Hindlimb muscle (tissue), 1 donor: ENCODE measurements at places on chromosomes 12 and 14. TPM values are rescaled to one million over a fixed set of nuclear protein-coding genes. Genes with fewer than 3 reads are reported as not detected.

The KRT86 gene
- polyA plus RNA-seq = 0.19 TPM

The C12orf56 gene
- polyA plus RNA-seq = 2.7 TPM

The BTG1 gene
- polyA plus RNA-seq = 64.1 TPM

The RFX4 gene
- polyA plus RNA-seq = not detected

DNA sequence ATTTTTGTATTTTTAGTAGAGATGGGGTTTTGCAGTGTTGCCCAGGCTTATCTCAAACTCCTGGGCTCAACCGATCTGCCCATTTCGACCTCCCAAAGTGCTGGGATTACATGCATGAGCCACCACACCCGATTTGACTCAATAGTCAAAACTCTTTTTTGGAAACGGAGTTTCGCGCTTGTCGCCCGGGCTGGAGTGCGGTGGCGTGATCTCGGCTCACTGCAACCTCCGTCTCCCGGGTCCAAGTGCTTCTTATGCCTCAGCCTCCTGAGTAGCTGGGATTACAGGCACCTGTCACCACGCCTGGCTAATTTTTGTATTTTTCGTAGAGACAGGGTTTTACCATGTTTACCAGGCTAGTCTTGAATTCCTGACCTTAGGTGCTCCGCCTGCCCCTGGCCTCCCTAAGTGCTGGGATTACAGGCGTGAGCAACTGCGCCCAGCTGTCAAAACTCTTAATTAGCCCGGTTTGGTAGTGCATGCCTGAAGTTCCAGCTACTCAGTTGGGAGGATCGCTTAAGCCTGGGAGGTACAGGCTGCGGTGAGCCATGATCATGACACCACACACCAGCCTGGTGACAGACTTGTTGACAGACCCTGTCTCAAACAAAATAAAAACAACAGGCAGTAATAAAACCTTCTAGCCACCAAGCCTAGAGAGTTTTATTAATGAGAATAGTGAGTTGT is 12.4 kb downstream of the MED21 start:
- DNase-seq = no peak

DNA sequence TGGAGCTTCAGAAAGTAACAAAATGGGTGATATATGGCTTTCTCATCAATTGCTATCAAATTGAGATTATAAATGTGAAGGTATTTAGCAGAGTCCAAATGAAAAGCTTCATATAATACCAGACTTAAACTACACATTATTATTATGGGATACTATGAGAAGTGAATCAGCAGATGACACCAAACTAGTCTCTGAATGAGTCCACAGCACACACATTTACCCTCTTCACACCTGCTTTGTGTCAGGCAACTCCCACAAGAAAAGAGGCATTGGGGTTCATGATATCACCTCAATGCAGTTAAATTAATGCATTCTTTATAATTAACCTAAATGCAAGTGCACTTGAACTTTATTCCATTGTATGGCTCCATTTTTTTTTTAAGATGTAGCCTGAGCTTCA is 330.5 kb downstream of the BCL11B start:
- no peak for DNase-seq
